ENCODE measurements at places on chromosomes 7 and 10. TPM values are rescaled to one million over a fixed set of nuclear protein-coding genes. Genes with fewer than 3 reads are reported as not detected.

DNA sequence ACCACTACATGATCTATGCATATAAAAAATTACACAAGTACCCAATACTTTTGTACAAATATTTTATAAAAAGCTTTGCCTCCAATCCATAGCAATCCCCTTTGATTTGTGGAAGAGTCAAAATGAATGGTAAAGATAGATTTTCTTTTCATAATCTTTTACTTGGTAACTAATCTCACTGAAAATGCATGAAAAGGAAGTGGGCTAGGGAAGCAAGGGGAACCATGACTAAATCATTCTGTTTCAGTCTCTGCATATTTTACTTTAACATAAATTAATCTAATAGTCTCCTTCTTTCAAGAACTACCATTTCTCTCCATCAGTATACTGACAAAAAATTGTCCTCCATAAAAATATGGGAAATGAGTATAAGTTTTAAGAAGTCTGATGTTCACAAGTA, 96.9 kb downstream of the TES start:
- DNase-seq, result no peak

DNA sequence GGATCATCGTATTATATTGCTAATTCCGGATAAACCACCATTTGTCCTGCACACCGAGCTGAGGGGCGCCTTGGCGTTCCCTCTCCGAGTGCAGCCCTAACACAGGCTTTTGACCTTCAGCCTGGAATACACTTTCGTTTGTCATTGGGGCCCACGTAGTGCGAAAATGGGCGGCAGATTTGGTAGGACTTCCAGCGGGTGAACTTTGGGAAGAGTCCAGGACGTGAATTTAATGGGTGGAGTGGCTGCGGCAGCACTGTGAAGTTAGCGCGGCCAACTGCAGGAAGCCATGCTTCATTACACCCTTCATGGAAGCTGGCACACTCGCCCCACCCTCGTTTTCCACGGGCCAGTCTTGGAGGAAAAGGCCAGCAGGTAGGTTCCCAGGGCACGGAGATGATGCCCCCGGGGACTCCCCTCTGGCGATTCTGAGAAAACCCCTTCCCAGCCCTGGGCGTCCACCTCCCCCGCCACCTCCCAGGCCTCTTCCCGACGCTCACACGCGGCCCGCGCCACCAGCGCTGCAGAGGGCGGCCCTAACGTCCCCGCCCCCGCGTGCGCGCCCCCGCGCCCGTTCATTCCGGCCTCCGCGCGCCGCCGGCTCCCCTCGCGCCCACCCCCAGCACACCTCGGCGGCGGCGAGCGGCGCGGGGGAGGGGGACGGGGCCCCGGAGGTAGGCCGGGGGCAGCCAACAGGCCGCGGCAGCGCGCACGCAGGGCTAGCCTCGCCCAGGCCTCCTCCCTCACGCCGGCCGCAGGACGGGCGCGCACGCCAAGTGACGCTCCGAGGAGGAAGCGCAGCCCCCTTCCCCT, at the start of gene MLLT10:
Gene MLLT10 (plus strand): TSS at position 766 of the 813 bp plus-strand sequence. CDS start 413 bp downstream, outside the sequence.
- DNase-seq, result peak; percentile 100

Gene AKR1D1
- total RNA-seq, result not detected

GRCh38 chr10:22338931-22339330, 6.4 kb upstream of the SPAG6 start:
- no peak for DNase-seq

GRCh38 chr10:70461397-70462348, 16.9 kb upstream of the PALD1 start:
- DNase-seq, result peak; percentile 48

GRCh38 chr7:156650042-156650441, 9.5 kb downstream of the RNF32 start:
- DNase-seq, result peak; percentile 32

GRCh38 chr10:86979977-86980448, 11.7 kb downstream of the ADIRF start:
- peak; percentile 22 for DNase-seq

Gene GPNMB
- total RNA-seq, result 300 TPM

Gene CYP26C1
- 0.37 TPM for total RNA-seq

DNA sequence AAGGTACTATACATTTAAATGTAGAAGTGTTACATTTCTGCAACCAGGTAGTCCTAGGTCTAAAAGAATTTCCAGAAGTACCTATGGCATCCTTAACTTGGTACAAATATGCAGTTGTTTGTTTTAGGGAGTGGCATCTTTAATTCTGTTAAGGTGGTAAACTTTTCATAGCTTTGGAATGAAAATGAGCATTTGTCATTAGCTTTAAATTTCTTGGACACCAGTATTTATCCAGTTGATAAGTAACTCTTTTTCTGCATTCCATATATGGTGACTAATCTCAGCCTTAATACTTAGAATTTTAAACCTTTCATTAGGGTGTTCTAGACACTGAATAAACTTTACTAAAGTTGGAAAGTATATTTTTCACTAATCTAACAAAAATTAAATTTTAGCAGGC, 10.8 kb downstream of the SLF2 start:
- no peak for DNase-seq

Gene HOXA11
- total RNA-seq, result not detected

DNA sequence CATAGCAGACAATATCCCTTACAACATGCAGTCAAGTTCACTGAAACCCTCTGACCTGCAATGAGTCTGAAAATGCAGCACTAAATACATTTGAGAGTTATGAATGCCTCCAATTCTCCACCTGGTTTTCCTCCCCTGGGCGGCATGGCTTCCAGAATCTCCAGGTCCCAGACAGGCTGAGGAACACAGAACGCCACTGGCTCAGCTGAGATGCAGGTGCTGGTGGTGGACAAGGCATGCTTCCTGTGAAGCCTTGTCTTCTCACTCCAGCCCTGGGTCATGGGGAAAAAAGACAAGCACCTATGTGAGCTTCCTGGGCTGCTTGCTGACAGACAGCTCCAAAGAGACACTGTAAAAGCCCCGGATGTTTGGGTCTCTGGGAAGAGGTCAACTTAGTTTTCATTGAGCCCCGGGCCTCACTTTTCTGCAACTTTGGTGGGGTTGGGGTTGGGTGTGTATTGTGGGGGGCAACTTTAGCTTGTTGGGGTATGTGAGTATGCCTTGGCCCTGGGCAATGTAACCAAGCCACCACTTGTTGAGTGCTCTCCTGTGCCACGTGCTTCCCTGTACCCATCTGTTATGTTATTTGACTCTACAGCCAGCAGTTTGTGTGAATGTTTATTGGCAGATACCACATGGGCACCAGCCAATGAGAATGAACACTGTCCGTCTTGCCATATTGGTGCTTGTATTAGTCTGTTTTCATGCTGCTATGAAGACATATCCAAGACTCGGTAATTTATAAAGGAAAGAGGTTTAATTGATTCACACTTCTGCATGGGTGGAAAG, 127.8 kb downstream of the EMX2 start:
- no peak for DNase-seq

Measured in upper lobe of left lung (tissue), 6 donors.